ENCODE measurements at places on chromosomes 13 and 19.

- no peaks in the 10 kb centered on the region for H3K27me3 ChIP-seq
- H3K4me3 ChIP-seq = no peak overlapping the region
- H3K36me3 ChIP-seq = peaks cover 43% of the 10 kb centered on the region
- H3K4me1 ChIP-seq = peaks cover 9% of the 10 kb centered on the region
- H3K27ac ChIP-seq = no peak overlapping the region
- DNase-seq = no peak
These were observed 8.5 kb downstream of the RPL21 start for GRCh38 chr13:27259831-27260230.

GRCh38 chr13:20544201-20544923 is 18.7 kb upstream of the CRYL1 start:
- H3K4me1 ChIP-seq = no peaks in the 10 kb centered on the region
- H3K27me3 ChIP-seq = no peaks in the 10 kb centered on the region
- no peak for DNase-seq
- no peak overlapping the region for H3K4me3 ChIP-seq
- no peaks in the 10 kb centered on the region for H3K36me3 ChIP-seq
- H3K27ac ChIP-seq = no peak overlapping the region

- no peak within 1 kb of the TSS for H3K4me3 ChIP-seq
- H3K27ac ChIP-seq = peak within 1 kb of the TSS; percentile 70
- H3K27me3 ChIP-seq = peaks cover 42% of the 10 kb centered on the region
- DNase-seq = no peak
- H3K36me3 ChIP-seq = no peaks in the 10 kb centered on the region
These were observed at the start of gene OLFM2 for GRCh38 chr19:9936326-9937000. OLFM2 (minus strand) TSS chr19:9936515; CDS start chr19:9936366, 149 bp downstream.

- no peaks in the 10 kb centered on the region for H3K27me3 ChIP-seq
- H3K4me3 ChIP-seq = no peak overlapping the region
- no peak for DNase-seq
- peaks cover 76% of the 10 kb centered on the region for H3K36me3 ChIP-seq
These were observed 14.6 kb downstream of the ZNF333 start for GRCh38 chr19:14704450-14704849.

- no peak overlapping the region for H3K27ac ChIP-seq
- DNase-seq = peak; percentile 95
- H3K27me3 ChIP-seq = no peaks in the 10 kb centered on the region
- no peak overlapping the region for H3K4me3 ChIP-seq
- H3K4me1 ChIP-seq = no peaks in the 10 kb centered on the region
These were observed 26.2 kb downstream of the OPA3 start for GRCh38 chr19:45558399-45558878.

GRCh38 chr19:10227026-10227971 is 3.8 kb downstream of the S1PR2 start:
- H3K4me1 ChIP-seq = peaks cover 12% of the 10 kb centered on the region
- peaks cover 4% of the 10 kb centered on the region for H3K36me3 ChIP-seq
- DNase-seq = no peak
- no peaks in the 10 kb centered on the region for H3K27me3 ChIP-seq

GRCh38 chr19:31109636-31110035 is 239.6 kb downstream of the TSHZ3 start:
- H3K27me3 ChIP-seq = peaks cover 4% of the 10 kb centered on the region
- H3K36me3 ChIP-seq = no peaks in the 10 kb centered on the region
- H3K4me1 ChIP-seq = peaks cover 15% of the 10 kb centered on the region
- no peak overlapping the region for H3K27ac ChIP-seq
- H3K4me3 ChIP-seq = no peak overlapping the region

DNA sequence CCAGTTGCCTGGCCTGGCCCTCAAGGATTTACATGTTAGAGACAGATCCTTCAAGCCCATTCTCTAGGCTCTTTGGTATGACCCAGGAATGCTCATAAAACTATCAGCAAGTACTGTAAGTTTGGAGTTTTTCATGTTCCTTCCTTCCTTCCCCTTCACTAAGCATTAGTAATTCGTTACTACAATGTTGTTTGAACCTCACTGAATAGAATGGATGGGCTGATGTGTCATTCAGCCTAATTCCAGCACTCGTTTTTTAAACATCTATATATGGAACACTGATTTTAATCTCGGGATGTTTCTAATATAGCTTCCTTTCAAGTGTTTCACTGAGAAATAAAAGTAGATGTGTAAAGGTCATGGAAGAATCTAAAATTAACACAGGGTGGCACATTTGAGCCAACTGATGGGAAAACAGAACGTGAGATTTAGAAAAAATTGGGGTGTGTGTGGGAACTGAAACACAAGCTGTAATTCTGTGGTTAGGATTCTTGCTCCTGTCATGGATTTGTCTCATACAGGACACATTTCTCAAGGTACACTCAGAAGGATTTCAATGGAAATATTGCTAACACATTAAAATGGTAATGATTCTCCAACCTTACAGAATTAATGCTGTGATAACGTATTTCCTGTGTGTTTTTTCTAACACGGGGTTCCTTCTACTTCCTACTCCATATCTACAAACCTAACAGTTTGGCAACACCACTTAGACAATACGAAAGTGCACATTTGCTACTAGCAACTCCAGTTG is 93.4 kb downstream of the FLT1 start:
- H3K36me3 ChIP-seq = no peaks in the 10 kb centered on the region
- no peak overlapping the region for H3K27ac ChIP-seq
- H3K27me3 ChIP-seq = peaks cover 8% of the 10 kb centered on the region
- peak overlapping the region; percentile 21 for H3K4me3 ChIP-seq
- peak; percentile 37 for DNase-seq
- H3K4me1 ChIP-seq = peaks cover 8% of the 10 kb centered on the region

GRCh38 chr19:8373867-8374813 is 10.2 kb downstream of the ANGPTL4 start:
- H3K36me3 ChIP-seq = peaks cover 32% of the 10 kb centered on the region
- no peaks in the 10 kb centered on the region for H3K4me1 ChIP-seq
- H3K27me3 ChIP-seq = no peaks in the 10 kb centered on the region
- H3K27ac ChIP-seq = no peak overlapping the region
- H3K4me3 ChIP-seq = no peak overlapping the region
- DNase-seq = peak; percentile 68

GRCh38 chr19:12721656-12722565 is 1.8 kb downstream of the TNPO2 start:
- peaks cover 26% of the 10 kb centered on the region for H3K36me3 ChIP-seq
- peak overlapping the region; percentile 92 for H3K4me3 ChIP-seq
- DNase-seq = peak; percentile 98
- no peaks in the 10 kb centered on the region for H3K27me3 ChIP-seq
- peaks cover 25% of the 10 kb centered on the region for H3K4me1 ChIP-seq

DNA sequence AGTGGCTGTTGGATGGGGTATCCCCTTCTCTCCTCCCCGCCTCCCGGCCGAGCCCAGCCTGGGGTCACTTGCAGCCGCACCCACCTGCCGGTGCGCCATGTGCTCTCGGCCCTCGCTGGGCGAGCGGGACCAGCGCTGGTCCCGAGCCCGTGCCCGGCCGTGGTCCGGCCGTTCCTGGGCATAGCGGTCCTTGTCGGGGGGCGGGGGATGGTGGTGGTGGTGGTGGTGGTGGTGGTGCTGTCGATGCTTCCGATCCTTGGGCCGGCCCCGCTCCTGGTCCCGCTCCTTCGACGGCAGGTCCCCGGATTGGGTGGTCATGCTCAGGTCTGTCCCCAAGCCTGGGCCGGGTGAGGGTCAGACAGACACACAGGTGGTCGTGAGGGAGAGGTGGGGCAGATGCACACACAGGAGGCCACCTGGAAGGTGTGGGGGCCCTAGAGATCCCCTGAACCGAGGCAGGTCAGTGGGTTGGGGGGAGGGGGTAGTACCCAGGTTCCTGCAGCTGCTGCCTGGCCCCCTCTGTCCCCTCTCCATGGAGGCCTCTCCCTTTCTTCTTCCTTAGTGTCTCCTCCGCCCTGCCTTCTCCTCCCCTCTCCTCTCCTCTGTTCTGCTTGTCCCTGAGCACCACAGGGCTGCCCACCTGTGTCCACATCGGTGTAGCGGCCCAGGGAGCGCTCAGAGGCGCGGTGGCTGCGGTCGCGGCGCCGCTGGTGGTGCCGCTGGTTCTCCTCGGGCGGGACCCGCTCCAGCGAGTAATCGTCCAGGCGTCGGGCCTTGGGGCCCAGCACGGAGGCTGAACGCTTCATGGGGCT is 58.7 kb downstream of the IER2 start:
- peak; percentile 74 for DNase-seq
- no peaks in the 10 kb centered on the region for H3K4me1 ChIP-seq
- H3K27me3 ChIP-seq = no peaks in the 10 kb centered on the region
- peak overlapping the region; percentile 43 for H3K4me3 ChIP-seq
- H3K27ac ChIP-seq = no peak overlapping the region

GRCh38 chr19:43782689-43783231 is 2.0 kb upstream of the KCNN4 start:
- no peaks in the 10 kb centered on the region for H3K27me3 ChIP-seq
- H3K27ac ChIP-seq = no peak overlapping the region
- peaks cover 37% of the 10 kb centered on the region for H3K4me1 ChIP-seq

DNA sequence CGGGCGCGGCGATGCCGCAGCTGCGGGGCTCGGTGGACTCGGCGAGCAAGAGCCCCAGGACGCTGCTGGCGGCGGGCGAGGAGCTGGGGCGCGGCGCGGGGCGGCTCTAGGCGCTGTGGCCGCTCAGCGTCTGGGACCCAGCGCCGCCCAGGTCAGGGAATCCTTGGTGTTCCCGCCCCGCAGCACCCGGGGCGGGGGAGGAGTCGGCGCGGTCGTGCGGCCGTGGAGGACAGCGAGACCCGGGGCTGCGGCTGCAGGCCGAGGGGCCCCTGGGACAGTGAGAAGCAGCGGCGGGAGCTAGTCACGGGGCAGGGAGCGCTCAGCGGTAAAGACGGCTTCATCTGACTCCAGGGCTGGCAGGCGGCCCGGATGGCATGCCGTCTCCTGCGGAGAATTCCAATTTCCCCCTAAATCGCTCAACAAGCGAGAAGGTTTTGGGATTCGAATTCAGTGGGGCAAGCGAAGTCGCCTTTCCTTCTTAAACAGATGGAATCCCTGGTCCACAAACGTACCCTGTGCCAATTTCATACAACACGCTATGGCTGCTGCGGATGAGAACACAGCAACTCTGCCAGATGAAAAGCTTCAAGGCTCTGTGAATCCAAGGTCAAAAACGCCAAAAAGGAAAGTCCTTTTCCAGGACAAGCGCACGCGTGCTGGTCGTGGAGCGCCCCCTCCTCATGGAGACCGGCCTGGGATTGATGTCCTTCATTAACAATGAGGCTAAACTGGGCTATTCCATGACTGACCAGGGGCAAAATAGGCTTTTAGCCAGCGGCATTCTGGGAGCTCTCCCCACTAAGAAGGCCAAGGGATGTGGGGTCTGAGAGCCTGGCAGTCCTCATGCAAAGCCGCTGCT is 4.2 kb upstream of the ZSCAN4 start:
- peaks cover 10% of the 10 kb centered on the region for H3K4me1 ChIP-seq
- peak; percentile 87 for DNase-seq
- no peak overlapping the region for H3K27ac ChIP-seq
- peak overlapping the region; percentile 73 for H3K4me3 ChIP-seq

GRCh38 chr13:113915786-113916329 is 52.0 kb upstream of the GAS6 start:
- H3K4me1 ChIP-seq = peaks cover 14% of the 10 kb centered on the region
- peak overlapping the region; percentile 5 for H3K27ac ChIP-seq
- no peak overlapping the region for H3K4me3 ChIP-seq
- H3K27me3 ChIP-seq = no peaks in the 10 kb centered on the region
- no peak for DNase-seq

DNA sequence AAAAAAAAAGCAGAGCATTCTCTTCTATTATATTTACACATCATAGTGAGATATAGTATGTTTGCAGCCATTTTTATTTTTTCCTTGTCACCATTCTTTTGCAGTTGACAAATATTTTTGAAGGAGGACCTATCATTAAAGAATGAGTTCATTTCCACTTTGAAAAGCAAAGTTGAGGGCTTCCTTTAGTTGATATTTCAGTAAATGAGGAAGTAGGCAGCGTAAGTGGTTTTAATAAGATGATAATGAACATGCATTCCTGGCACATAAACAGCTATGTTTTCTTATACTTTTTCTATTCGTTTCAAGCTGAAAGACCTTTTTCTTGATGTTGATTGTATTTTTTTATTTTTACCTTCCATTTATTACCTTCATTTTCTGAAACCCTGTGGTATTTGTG is 66.2 kb downstream of the ZMYM2 start:
- H3K36me3 ChIP-seq = peaks cover 13% of the 10 kb centered on the region
- H3K27ac ChIP-seq = no peak overlapping the region
- H3K4me3 ChIP-seq = no peak overlapping the region

DNA sequence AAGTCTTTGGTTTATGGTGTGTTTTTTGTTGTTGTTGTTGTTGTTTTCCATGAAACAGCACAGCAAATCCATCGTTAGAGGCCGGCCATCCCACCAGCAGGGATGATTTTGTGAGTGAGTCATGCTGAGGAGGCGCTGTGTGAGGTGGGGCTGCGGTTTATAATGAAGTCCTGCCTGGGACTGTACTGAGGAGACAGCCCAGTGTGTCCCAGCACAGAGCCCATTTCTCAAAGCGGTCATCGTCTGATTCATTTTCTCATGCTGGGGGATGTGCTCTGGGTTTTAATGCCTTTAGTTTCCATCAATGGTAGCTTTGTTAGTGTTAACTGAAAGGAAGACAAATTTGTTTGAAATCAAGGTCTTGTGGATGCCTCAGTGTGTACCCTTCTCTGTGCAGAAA is 129.3 kb upstream of the SERP2 start:
- H3K27me3 ChIP-seq = no peaks in the 10 kb centered on the region
- H3K36me3 ChIP-seq = no peaks in the 10 kb centered on the region
- no peak for DNase-seq
- peak overlapping the region; percentile 42 for H3K27ac ChIP-seq
- H3K4me1 ChIP-seq = peaks cover 14% of the 10 kb centered on the region

- H3K4me3 ChIP-seq = no peak overlapping the region
- no peaks in the 10 kb centered on the region for H3K36me3 ChIP-seq
- no peaks in the 10 kb centered on the region for H3K4me1 ChIP-seq
These were observed 120.3 kb upstream of the SERTM1 start for GRCh38 chr13:36553491-36553890.

DNA sequence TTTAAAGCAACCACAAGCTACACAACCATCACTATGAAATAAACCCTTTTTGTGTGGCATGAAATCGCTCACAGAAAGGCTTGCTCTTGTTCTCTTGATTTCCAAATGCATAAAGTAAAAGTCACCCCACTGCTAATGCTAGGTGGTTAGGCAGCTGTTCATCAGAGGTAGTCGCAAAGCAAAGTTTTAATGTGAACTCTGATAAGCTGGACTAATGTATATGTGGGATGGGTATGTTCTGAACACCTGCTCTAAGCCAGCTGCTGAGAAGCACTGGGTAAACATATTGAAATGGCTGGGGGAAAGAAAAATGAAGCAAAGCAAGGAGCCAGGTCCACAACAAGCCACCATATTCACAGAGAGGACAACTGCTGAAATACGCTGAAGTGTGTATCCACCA is 142.3 kb downstream of the KLF12 start:
- no peaks in the 10 kb centered on the region for H3K4me1 ChIP-seq
- no peak overlapping the region for H3K4me3 ChIP-seq
- H3K27ac ChIP-seq = no peak overlapping the region
- peaks cover 20% of the 10 kb centered on the region for H3K36me3 ChIP-seq
- no peak for DNase-seq

GRCh38 chr13:77417897-77418296 is 91.0 kb upstream of the MYCBP2 start:
- no peaks in the 10 kb centered on the region for H3K27me3 ChIP-seq
- no peak overlapping the region for H3K27ac ChIP-seq
- no peaks in the 10 kb centered on the region for H3K36me3 ChIP-seq
- H3K4me1 ChIP-seq = no peaks in the 10 kb centered on the region
- H3K4me3 ChIP-seq = no peak overlapping the region

- no peaks in the 10 kb centered on the region for H3K4me1 ChIP-seq
- H3K4me3 ChIP-seq = no peak overlapping the region
- no peaks in the 10 kb centered on the region for H3K36me3 ChIP-seq
- H3K27me3 ChIP-seq = no peaks in the 10 kb centered on the region
These were observed 74.3 kb upstream of the ATP12A start for GRCh38 chr13:24605923-24606372.

Data from osteoblast (primary cell).